Activated CD4-positive, CD25-positive, alpha-beta regulatory T cell treated with anti-CD3 and anti-CD28 coated beads, Interleukin-2, amount 50 U/mL, for 72 hours (primary cell): ENCODE measurements at places on chromosomes 1 and 21.

- DNase-seq: peak; percentile 51
These were observed at the start of gene AIM2 for GRCh38 chr1:159076438-159077119. AIM2 (minus strand) TSS chr1:159076766; CDS start chr1:159073499, 3,267 bp downstream.

GRCh38 chr1:223029985-223030769 is 112.9 kb downstream of the TLR5 start:
- DNase-seq: no peak

GRCh38 chr1:95504321-95504720 is 270.3 kb downstream of the RWDD3 start:
- DNase-seq: no peak

- DNase-seq: no peak
These were observed 48.5 kb downstream of the PIGK start for GRCh38 chr1:77170687-77171086.

DNA sequence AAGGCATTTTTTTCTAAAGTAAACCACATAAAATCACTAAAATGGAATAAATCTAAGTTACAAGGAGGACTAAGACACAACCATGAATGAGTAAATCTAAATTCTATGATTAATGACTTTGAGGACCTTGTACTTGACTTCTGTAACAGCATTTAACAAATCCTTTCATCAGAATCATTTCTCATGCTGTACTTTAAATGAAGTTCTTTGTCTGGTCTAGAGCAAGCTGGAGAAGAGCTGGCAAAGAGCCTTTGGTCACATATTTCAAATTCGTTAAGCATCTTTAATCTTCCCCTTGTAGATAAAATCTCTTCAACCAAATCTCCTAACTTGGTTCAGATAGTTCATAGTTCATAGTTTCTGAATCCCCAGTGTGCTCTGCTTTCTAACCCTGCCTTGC is 405.4 kb downstream of the PTPRC start:
- no peak for DNase-seq

- no peak for DNase-seq
These were observed 69.9 kb upstream of the LPGAT1 start for GRCh38 chr1:211900441-211900840.

- no peak for DNase-seq
These were observed 25.2 kb downstream of the ACKR1 start for GRCh38 chr1:159229896-159230295.

DNA sequence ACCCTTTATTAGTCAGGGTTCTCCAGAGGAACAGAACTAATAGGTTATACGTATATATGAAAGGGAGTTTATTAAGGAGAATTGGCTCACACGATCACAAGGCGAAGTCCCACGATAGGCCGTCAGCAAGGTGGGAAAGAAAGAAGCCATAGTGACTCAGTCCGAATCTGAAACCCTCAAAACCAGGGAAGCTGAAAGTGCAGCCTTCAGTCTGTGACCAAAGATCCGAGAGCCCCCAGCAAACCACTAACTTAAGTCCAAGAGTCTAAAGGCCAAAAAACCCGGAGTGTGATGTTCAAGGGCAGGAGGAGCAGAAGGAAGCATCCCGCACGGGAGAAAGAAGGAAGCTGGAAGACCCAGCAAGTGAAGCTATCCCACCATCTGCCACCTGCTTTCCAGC is 9.9 kb downstream of the IFNLR1 start:
- no peak for DNase-seq

DNA sequence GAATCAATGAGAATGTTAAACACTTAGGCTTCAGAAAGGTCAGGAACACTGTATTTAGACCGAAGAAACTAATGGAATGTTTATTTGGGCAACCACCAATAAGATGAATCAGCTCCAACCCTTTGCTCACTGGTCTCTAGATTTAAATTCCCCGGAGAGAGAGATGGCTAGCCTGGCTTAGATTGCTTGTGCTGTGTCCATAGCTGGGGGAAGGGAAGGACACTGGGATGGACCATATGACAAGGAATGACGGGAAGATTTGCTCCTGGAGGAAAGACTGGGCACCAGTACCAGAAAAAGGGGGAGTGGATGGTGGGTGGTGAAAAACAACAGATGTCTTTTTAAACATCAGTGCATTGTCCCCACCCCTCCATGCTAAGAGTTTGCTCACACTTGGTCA is 426.6 kb downstream of the DUSP10 start:
- no peak for DNase-seq

DNA sequence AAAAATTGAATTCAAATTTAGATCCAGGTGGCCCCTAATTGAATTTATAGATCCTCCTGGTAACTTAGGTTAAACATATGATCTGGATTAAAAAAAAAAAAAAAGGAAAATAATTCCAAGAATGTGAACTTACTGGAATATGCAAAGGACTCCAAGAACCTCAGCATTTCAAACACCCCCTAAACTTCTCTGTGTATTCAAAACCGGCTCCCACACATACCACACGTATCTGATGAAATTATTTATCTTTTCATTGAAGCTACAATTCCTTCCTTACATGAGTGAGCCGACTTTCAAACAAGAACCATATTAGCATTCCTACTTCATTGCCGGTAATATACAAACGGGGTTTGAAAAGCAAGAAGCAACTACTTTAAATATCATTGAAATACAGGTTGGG is 61.4 kb upstream of the FMN2 start:
- no peak for DNase-seq

- DNase-seq: no peak
These were observed 108.8 kb downstream of the ADAMTS1 start for GRCh38 chr21:26736449-26736848.
